ENCODE measurements at places on chromosomes 4 and X.

DNA sequence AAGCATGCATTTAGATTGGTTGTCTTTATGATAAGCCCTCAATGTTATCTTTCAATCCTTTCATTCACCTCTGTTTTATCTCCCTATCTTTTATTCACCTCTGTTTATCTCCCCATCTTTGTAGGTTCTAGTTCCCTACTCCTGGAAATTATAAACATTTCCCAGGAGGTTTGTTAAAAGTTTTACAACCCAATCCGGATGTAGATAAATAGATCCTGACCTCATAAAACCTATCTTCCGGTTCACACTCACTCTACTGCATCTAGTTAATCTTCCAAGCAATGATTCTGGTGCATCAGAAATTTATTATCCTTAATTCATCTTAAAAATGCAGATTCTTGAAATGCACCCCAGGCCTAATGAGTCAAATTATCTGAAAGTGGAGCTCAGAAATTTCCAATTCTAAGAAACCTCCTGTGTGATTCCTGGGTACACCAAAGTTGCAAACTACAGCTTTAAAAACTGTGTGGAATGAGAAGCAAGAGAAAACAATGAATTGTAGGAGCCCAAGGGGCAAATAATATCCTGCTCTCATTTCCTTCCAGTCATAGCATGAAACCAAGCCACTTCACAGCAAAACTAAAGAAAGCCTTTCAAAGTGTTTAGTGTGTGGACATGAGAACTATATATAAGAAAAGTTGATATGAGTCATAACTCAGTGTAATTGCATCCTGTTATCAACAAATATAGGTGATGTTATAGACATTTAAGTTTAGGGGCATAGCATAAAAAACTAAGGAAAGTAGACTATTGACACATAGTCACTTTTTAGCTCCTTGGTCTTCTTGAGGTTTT is 51.1 kb upstream of the UGT8 start:
- DNase-seq, result no peak

DNA sequence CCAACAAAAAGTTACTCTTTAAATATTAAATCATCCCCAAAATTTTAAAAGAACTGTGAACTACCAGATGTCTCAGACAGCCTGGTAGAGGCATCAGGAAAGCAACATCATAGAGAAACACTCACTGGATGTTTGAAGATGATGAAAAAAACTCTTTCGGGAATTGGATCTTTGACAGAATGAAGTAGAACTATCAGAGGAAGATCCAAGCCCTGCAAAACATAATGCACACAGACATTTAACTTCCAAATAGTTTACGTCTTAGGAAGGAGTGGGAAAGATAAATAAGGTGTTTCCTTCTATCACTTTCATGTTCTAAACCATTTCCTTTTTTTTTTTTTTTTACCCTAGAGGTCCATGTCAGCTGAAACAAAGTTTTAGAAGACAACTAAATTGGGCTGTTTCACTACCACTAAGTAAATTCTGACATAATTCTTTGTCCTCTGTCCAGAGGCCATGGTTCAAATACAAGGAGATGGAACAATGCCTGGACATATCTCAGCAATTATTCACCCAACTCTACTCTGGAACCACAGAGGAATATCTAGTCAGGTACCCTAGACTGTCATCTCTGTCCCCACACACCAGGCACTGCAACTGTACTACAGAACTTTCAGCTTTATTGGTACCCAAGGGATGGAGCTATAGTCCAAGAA is 217.7 kb upstream of the INTU start:
- DNase-seq, result no peak

- DNase-seq, result no peak
These were observed 26.5 kb upstream of the TSR2 start for GRCh38 chrX:54413753-54414152.

DNA sequence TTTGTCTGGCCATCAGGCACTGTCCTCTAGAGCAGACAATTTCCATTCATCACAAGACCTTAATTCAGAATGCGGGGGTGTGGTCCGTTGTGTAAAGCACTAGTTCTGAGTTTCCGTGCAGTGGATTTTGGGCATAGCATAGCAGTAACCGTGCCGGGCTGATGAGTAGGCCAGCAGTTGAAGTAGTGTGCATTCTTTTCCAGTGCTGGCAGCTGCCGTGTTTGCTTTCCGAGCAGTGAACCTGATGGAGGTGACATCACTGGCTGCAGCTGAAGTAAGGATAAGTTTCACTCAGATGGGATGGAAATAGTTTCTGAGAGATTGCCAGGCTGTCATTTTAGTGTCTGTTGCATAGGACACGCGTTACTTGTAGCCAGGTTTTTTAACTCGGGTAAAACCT is 107.0 kb upstream of the STIM2 start:
- no peak for DNase-seq

DNA sequence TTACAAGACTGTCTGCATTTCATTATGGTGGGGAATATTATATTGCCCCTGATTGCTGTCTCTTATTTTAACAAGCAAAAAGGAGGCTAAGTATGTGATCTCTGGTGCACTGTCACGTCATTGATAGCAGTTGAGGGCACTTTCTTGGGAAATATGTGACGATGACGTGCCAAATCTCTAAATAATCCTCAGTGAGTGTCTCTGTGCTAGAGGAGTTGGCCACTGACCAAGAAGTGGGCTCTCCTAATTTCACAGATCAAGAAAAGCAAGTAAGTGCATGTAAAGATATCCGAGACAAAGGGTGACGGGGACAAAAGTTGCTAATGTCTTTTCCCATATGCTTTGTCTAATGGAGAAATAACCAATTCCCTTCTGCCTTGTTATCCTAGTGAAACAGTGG is 487.4 kb upstream of the TENM3 start:
- no peak for DNase-seq

GRCh38 chr4:56637154-56637553 is 43.9 kb downstream of the HOPX start:
- no peak for DNase-seq

GRCh38 chr4:84501202-84501503 is 2.1 kb upstream of the NKX6-1 start:
- no peak for DNase-seq

DNA sequence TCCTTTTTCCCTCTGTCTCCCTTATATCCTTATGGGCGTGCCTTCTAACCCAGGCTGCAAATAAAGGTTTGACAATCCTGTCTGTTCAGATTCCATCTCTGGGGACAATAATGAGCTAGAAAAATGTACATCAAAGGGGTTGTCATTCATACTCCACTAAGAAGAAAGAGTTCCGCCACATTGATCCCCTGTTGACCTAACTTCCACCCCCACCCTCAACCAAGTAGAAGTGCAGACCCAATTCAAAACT is 541 bp upstream of the GABRA3 start:
- DNase-seq, result no peak

GRCh38 chr4:54677416-54677815 is 19.7 kb downstream of the KIT start:
- DNase-seq, result no peak

- no peak for DNase-seq
These were observed 66.2 kb downstream of the MAB21L2 start for GRCh38 chr4:150648123-150648522.

DNA sequence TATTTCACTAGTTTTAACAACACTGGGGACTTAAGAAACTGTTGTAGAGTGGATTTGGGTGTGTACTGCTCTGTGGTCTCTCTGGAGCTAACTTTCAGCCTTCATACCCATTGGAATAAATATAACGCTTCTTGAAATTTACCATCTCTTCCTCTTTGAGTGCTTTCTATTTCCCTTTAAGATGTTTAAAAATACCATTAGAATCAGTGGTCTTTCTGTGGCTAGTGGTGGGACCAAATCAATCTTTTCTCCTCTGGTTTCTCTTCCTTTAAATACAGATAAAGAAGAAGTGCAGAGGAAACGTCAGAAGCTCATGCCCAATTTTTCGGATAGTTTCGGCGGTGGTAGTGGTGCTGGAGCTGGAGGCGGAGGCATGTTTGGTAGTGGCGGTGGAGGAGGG is 92.0 kb downstream of the NFKB1 start:
- no peak for DNase-seq

GRCh38 chr4:68735106-68735505 is 64.7 kb upstream of the UGT2B15 start:
- no peak for DNase-seq

DNA sequence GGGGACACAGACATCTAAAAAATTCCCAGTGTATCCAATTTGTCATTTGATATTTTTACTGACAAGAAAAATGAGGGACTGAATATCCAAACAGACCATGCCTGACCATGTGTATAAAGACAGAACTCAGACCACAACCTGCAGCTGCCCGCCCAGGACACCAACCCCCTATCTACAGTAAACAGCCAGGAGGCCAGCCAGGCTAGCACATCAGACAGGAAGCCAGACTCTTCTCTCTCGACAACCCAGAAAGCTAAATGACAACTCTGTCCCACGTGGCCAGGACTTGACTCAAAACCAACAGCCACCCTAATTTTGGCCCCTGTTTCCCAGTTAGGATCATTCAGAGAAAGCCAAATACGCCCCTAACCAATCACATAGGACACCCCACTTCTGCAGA is 15.1 kb downstream of the AFAP1 start:
- no peak for DNase-seq

DNA sequence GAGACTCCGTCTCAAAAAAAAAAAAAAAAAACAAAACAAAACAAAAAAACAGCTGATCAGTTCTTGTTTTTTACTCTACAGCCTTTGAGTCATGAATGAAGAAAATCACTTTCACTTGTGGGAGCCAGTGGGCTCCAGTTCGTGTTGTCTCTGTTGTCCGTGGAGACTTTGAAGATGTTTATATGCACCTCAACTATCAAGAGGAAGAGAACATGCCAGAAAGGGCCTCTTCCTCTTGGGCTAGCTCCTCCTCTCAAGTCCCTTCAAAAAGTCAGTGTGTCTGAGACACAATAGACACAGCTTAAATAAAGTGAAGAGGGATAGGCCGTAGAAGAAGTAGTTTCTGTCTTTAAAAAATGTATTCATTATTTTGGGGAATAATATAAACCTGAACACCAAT is 182.7 kb downstream of the KDR start:
- DNase-seq, result no peak

DNA sequence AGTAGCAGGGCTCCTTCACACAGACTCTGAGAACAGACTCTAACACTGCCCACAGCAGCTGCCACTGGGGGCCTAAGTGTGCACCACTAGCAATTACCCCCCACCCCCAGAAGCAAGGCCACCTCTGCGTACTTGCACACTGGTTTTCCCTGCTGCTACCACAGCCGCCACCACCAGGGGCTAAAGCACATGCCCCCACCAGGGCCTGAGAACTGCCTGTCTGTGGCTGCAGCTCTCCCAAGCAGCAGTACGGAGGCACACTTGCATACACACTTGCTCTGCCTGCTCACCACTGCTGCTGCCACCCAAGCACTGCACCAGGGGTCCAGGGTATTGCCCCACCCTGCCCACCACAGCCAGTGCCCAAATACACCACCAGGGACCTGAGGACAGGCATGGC is 59.6 kb downstream of the SCML2 start:
- DNase-seq, result no peak

All from stimulated activated CD8-positive, alpha-beta memory T cell treated with anti-CD3 and anti-CD28 coated beads, Interleukin-15, amount 100 ng/mL, for 48 hours (primary cell).